ENCODE measurements at places on chromosomes 12 and 14. TPM values are rescaled to one million over a fixed set of nuclear protein-coding genes. Genes with fewer than 3 reads are reported as not detected.

- no peak for DNase-seq
These were observed 80.3 kb downstream of the PRMT8 start for GRCh38 chr12:3571323-3571722.

DNA sequence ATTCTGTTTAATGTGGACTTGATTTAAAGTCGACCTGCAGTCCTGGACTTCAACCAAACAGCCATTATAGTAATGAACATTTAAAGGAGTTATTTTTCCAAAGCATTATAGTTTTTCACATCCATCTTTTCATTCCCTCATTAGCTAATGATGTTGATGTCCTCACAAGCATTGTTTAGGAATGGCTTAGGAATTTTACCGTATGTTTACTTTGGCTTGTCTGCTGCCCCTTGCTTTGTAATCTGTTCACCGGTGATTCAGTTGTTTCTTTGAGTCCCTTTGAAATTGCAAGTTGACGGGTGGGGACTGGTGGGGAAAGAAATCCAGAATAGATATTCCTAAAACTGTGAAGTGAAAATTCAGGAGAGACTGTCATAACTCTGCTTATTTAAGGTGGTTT lies 25.4 kb downstream of the PRKCH start:
- no peak for DNase-seq

- DNase-seq: no peak
These were observed 82.1 kb downstream of the B4GALNT3 start for GRCh38 chr12:541676-542324.

GRCh38 chr14:78197051-78197450 lies 26.9 kb downstream of the NRXN3 start:
- DNase-seq: no peak

RIN3 gene
- 14.2 TPM for total RNA-seq
